ENCODE measurements at places on chromosomes 3 and 15.

- peak; percentile 43 for DNase-seq
Measured at GRCh38 chr15:75727851-75728715, 15.4 kb upstream of the CSPG4 start.

DNA sequence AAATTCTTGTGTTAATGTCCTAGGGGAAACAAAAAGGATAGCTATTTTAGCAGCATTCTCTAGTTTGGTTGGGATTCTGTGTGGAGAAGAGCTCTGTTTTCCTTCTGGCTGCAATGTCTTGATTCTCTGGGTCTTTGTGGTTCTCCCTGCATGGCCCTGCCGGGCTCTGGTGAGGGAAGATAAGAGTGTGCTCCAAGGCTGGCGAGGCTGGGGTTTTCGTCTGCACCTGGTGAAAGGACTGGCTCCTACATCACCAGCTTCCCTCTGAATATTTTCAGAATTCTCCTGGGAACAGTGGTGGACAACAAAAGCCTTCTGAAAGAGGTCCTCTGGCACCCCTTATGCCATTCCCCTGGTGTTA, 38.1 kb upstream of the SFMBT1 start:
- no peak for DNase-seq

GRCh38 chr3:58584690-58585004, 7.5 kb upstream of the FAM107A start:
- no peak for DNase-seq

DNA sequence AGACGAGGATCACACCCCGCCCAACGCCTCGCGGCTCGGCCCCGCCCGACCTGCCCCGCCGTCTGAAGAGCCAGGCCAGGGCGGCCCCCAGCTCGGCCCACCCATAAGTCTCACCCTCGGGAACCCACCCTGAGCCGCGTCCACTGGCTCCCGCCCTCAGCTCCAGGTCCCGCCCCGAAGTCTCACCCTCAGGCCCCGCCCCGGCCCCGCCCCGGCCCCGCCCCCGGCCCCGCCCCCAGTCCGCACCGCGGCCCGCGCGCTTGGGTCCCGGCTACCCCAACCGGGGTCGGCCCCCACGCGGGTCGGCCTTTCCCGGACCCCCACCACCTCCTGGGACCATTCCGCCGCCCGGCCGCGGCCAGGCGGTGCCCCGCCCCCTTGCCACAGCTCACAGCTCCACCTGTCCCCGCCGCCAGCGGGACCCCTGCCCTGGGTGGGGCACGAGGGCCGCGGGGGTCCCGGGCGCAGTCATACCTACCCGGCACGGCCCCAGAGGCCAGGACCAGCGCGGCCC, 489 bp downstream of the CSPG5 start:
- no peak for DNase-seq

- DNase-seq = no peak
Measured at GRCh38 chr3:27749643-27750042, 27.5 kb upstream of the EOMES start.

DNA sequence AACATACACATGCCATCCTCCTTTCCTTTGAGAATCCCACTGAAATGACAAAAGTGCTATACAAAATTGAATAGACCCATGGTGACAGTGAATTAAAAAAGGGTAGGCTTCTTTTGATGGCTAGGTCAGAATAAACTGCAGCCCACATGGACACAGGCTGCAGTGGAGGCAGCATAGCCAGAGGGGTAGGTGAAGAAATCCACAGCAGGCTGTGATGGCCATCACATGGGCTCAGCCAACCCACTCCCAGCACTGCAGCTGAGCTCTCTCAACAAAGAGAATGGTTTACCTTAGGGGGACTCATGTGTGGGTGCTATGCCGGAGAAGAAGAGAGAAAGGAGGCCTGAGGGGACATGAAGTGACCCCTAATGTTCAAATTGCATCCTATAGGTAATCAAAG, 331.1 kb downstream of the CHST2 start:
- DNase-seq = no peak

DNA sequence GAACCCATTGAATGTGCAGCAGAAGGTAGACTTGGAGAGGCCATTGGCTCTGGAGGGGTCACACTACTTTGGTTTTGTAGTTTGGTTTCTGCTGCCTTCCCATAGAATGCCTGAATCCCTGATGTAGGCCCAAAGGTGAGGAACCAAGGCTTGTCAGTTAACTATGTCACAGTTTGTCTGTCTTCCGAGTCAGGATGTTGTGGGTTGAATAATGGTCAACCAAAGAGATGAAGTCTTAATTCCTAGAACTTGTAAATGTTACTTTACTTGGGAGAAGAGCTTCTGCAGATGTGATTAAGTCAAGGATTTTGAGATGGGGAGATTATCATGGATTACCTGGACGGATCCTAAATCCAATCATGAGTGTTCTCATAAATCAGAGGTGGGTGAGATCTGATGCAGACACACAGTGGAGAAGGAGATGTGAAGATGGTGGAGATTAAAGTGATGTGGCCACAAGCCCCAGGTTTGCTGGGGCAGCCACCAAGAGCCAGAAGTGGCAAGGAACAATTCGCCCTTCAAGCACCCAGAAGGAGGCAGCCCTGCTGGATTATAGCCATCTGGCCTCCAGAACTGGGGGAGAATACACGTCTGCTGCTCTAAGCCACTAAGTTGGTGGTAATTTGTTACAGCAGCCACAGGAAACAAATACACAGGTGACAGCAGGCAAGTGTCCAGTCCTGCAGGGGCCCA, 2.3 kb upstream of the CCR8 start:
- no peak for DNase-seq

GRCh38 chr3:71494212-71494611, 89.3 kb downstream of the FOXP1 start:
- no peak for DNase-seq

DNA sequence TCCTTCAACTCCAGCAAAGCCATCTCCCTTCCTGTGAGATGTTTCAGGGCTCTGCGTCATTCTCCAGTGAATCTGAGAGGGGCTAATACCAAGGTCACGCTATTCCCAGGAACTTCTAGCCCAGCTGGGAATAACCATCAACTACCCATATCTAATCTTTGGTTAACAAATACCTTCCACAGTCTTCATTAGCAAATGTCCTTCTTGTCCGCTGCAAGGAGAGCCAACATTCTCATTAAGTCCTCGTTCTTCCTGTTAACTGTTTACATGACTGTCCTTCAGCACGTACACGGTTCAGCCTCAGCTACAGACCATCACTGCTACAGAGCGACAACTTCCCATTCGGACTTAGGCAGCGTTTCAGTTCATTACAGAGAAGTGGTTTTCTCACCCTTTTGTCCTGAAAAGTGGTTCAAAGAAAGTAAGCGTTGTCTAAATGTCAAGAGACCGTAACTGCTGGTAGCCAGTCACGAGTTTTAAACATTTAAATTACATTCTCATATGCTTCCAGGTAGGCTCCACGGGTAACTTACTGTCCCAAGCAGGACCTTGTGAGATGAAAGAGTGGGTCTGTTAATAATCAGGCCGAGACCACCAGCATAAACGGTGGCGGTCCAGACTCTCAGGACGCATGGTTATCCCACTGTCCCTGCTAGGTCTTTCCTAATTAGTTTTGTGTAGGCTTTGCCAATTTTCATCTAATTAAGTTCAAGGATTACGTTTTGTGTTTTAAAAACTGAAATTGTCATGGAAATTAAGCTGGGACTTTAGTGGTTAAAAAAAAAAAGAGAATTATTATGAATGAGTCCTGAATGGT, 63.8 kb downstream of the CHSY1 start:
- no peak for DNase-seq

- DNase-seq = no peak
Measured at GRCh38 chr3:38375488-38376097, 29.0 kb downstream of the XYLB start.

GRCh38 chr3:184603151-184604030, 41.8 kb downstream of the EPHB3 start:
- no peak for DNase-seq

DNA sequence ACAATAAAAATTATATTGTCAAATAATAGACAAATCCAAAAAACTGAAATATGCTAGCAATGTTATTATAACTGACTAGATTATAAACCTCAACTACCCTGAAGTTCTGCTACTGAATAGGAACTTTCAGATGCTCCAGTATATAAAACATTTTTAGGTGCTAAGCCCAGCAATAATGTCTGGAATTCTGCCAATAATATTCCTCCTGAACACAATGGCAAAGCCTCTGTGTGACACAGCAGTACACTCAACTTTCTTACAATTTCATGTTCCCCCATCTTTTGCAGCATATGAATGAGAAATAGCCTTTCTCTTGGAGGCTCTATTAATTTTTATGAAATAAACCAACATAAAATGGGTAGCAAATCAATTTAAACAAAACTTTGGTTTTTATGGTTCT, 29.5 kb downstream of the ATOSA start:
- no peak for DNase-seq

GRCh38 chr3:49460188-49460890, 9.7 kb upstream of the DAG1 start:
- DNase-seq = no peak

DNA sequence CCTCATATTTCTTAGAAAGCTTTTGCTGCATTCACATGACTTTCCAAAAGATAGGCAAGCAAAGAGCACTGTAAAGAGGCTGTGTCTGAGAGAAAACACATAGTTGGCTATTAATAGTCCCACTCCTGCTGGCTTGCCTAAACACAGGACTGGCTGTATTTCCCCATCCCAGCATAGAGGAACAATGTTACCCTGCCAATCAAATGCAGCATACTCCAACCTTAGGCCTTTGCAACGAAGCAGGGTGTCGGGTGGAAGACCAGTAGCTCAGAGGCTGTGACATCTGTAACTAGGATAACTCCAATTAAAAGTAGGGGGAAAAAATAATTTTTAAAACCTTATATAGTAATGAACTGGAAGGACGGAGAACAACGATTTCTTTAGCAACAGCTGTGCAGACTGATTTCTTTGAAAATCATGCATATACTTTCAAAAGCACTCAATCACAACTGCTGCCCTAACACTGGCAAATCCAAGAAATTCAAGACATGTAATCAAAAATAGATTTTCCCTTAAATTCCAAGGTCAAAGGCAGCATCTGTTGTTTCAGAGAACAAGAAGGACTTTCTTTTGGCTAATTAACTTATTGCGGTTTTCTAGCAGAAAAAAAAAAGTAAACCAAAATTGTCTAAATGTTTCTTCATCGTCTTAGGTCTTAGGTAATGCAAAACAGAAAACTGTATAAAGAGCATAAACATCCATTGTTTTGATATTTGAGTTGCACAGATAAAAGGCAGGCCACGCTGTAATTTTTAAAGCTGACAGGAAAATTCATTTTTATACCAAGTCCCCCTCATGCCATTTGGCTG, 139.3 kb downstream of the TNIK start:
- no peak for DNase-seq

DNA sequence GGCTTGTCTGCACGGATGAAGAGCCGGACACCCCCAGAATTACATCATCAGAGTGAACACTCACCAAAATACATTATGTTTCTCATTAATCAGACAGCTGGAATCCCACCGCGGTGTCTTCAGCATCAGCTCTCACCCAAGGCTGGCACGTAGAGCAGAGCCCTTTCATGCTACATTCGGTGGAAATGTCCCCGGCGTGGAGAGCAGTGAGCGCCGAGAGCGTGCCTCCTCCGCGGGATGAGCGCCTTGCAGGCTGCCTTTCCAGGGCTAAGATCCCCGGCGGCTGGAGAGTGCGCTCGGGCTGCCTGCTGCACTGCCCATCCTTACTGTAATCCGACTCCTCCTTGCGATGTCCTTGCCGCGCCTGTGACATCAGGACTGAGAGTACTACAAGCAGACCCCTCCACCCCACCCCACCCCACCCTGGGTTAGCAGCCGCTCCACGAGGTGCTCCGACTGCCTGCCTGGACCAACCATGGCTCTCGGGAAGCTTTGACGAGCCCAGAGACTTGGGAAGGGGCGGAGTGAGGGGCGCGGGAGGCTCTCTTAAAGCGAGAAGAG, at the start of gene ZNF385D:
Gene ZNF385D, minus strand, starts transcription at position 380 of the 561 bp plus-strand sequence. Its CDS starts 294 bp downstream, at position 86.
- peak; percentile 0 for DNase-seq

- DNase-seq = no peak
Measured at GRCh38 chr3:56111606-56112304, 356.5 kb downstream of the ERC2 start.

- no peak for DNase-seq
Measured at GRCh38 chr3:107994181-107994580, 96.7 kb downstream of the CD47 start.

DNA sequence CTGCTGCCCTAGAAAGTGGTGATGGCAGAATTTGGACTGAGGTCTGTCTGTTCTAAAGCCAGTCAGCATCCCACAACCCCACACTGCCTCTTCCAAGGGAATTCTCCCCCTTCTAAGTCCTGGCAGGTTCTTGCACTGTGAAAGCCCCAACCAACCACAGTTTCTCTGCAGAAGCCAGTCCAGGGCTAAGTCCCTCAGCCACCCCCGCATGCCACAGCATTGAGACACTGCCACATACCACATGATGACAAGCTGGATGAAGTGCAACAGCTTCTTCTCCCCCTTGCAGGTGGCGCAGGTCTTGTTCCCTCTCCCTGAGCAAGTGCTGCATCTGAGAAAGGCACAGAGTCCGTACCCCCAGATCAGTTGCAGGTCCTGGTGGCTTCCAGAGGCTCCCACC, 18.6 kb downstream of the SSUH2 start:
- DNase-seq = no peak

DNA sequence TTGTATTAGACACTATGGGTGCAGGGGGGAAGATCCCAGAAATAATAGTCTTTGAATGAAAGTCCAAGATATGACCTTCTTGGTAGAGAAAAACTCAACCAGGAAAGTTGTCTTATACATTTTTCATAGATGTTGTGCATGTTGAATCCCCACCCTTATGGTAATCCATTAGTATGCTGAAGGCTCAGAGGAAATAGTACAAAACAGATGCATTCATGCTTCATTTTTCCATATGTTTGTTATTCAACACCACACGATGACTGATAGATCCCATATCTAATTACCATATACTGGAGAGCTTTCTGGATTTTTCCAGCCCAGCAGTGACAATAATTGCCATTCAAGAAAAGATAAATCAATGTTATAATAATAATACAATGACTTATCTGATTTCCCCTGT, 487.4 kb downstream of the FGF12 start:
- no peak for DNase-seq

- DNase-seq = no peak
Measured at GRCh38 chr15:82848241-82848993, 39.0 kb downstream of the WHAMM start.

GRCh38 chr3:129950318-129951046, 24.0 kb upstream of the TRH start:
- DNase-seq = no peak

DNA sequence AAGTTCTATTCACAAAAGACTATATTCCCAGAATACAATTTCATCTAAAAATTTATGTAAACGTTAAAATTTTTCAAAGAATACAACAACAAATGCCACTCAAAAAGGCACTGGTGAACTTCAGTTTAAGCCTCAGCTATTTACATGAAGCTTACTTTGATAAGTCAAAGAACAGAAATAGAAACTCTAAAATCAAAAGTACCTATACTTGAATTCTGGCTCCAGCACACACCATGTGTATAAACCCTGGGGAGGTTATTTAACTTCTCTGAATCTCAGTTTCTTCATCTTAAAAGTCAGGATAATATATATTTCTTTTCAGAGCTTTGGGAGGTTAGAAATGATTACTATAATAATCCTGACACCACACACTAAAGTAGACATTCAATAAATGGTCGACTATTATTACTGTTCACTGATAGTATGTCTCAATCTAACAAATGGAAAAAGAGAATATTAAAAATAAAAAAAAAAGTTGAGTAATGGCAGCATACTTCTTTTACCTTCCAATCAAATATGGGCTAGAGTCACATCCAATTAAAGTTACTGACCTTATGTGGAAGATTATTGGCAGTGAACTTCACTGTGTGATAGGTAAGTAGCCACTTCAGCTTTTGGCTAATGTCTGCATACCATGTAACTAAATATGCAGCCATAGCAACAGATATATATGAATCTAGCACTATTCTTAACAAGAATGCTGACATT, 248.4 kb downstream of the ISL2 start:
- no peak for DNase-seq

GRCh38 chr3:4078903-4079302, 224.3 kb upstream of the SETMAR start:
- no peak for DNase-seq
